ENCODE measurements at places on chromosomes 13 and 19.

- DNase-seq: no peak
These were observed 624.9 kb upstream of the PCDH9 start for GRCh38 chr13:67854990-67855389.

DNA sequence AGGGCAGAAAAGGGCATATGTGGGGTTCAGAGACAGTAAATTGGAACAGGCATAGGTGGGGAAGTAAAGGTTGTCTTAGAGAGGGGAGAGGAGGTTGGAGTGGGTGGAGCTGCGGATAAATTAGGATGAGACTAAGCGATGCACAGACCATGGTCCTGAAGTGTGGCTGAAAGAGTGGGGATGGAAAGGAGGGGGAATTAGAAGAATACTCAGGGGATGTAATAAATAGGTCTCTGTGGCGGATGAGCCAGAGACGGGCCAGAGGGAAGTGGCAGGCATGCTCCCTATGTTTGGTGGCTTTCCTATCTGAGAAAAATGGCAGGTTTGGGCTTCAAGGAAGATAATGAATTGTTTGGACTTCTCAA is 123.4 kb downstream of the OLFM4 start:
- no peak for DNase-seq

- no peak for DNase-seq
These were observed 20.3 kb downstream of the ALOX5AP start for GRCh38 chr13:30755678-30756077.

DNA sequence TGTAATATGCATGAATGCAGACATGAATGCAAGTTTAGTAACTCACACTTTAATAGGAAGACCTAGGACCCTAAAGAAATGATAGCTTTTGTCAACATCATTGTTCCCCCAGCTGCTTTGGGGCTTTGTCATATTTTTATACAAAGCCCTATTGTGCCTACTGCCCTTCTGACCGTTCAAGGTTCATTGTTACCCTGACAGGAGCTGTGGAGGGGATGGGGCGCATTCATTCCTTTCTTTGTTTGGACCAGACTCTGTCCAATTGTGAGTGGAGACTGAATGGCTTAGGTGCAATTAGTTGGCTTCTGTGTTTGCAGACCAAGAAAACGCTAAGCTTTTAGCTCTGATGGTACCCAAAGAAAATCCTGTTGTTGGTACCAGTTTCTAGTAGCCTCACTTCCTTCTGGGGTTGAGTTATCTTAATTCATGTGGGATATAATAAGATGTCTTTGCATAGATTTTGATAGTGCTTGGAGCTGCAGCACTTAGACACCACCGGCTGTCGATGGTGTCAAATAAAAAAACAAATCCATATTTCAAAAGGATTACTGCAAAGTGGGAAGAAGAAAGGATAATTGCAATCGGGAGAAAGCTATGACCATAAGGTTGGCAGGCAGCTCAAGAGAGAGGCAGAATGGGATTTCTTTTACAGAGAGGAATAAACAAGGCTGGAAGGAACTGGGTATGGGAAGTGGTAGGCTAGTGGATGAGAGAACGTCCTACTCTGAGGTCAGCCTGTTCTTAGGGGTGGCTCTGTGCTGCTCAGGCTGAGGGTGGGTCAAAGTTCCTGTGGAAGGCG is 133.9 kb upstream of the TMTC4 start:
- no peak for DNase-seq

DNA sequence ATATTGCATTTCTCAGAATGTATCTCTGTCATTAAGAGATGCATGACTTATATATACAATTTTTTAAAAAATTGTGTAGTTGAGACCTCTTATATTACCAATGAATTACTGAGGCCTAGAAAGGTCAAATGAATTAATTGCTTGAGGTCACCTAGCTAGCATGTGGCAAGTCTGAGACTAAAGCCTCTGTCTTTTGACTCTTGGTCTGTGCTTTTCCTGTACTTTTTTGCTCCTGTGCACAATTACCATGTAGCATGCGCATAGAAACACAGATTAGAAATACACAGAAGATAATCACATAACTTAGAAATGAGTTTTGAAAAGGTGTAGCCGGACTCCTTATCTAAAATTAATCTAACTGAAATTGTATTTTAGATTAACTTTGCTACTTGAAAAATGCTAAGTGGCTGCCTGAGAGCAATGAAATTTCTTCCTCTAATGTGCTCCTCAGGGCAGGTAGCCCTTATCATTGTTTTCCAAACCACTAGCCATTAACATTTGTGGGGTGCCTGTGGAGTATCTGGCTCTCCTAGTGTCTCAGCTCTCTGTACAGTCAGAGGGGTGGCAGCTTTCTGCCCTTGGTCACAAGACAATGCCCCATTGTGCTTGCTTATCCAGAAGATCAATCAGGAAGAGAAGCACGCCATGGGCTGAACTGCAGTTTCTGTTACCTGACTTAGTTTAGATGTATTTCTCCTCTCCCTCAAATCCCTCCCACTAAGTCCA is 119.6 kb downstream of the RFC3 start:
- DNase-seq: peak; percentile 38

DNA sequence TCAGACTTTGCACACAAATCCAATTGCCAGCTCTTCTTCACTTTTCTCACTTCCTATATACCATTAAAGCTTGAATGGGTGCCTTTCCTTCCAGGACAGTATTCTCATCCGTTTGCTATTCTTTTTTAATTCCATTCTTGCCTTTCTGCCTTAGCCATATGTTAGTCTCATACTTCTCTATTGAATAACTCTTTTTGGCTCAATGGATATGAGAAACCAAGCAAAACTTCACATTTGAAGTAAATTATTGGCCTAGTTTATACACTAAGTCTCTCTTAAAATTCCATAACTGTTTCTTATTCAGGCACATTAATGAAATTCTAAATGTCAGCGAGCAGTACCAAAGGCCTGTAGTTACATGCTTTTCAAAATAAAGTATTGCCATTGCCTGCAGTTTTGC is 129.6 kb upstream of the FRY start:
- DNase-seq: no peak

Data from HCT116 (cell line).